ENCODE measurements at places on chromosomes 13 and 19.
A peak's percentile ranks its signal among the peaks of the same experiment; 100 is the strongest.

DNA sequence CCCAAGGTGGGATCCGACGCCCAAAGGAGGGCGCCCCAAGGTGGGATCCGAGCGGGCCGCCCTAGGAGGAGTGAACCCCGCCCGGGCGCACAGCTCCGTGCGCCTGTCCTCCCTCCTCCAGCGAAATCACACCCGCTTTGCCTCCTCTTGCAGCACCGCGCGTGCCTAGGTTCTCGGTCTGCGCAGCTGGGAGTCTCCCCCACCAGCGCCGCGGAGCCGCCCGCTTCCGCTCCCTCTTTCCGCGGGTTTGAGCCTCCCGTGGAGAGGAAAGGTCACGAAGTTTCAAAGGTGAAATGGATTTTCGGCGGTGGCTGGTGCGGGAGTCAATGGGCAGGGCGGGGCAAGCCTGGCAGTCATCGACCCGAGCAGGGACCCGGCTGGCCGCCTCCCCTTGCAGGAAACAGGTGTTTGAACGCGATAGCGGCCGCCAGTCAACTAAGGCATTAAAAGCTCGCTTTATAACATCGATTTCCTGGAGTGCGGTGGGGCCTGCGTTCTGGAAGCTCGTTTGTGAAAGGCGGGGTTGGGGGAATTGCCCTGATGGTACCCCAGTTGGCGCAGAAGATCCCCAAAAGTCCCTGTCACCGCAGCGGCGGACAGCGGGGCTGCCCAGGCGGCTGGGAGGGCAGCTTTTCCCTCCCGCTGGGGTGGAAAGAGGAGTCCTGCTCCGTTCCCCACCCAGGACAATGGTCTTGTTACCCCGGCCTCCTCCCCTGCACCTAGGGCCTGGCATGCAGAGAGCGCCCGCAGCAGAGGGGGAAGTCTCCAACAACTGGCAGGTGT is 9.0 kb upstream of the SOX1 start:
- no peak for DNase-seq

GRCh38 chr13:44158881-44159632 is 214.6 kb upstream of the SERP2 start:
- DNase-seq, result no peak

DNA sequence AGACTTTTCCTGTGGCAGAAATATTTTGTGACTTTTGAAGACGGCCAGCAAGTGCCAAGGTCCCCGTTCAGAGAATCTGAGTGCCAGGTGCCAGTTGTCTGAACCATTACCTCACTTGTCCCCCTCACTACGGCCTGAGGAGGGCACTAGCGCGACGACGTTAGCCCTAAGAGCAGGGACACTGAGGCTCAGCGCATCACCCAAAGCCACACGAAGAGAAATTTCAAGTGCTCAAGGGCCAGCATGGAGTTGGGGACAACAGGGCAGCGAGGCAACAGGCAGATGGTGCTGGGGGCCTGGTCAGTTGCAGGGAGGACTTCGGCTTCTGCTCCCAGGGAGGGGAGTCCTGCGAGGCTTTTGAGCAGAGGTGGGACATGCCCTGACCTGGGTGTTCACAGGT is 9.5 kb upstream of the TYK2 start:
- no peak for DNase-seq

DNA sequence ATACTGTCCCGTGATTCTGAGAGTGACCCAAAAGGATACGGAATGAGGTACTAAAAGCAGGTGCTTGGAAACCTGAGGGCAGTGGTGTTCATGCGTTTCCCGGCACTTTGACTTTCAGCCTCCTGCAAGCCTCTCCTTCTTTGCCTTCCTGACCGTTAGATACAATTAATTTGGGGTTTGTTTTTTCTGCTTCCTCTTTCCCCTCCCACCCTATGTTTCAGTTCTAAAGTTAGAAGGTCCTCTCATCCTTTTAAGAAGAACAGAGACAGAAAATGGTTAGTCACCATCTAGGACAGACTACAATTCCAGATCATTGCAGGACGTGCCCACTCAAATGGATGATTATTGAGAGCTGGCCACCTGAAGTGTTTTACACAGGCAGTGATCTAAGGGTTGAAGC is 1.8 kb upstream of the LILRB4 start:
- no peak for DNase-seq

- DNase-seq, result peak; percentile 58
Measured at GRCh38 chr13:40187841-40188591, 478.4 kb downstream of the FOXO1 start.

GRCh38 chr19:35042056-35042730 is 672 bp downstream of the HPN start:
- no peak for DNase-seq

DNA sequence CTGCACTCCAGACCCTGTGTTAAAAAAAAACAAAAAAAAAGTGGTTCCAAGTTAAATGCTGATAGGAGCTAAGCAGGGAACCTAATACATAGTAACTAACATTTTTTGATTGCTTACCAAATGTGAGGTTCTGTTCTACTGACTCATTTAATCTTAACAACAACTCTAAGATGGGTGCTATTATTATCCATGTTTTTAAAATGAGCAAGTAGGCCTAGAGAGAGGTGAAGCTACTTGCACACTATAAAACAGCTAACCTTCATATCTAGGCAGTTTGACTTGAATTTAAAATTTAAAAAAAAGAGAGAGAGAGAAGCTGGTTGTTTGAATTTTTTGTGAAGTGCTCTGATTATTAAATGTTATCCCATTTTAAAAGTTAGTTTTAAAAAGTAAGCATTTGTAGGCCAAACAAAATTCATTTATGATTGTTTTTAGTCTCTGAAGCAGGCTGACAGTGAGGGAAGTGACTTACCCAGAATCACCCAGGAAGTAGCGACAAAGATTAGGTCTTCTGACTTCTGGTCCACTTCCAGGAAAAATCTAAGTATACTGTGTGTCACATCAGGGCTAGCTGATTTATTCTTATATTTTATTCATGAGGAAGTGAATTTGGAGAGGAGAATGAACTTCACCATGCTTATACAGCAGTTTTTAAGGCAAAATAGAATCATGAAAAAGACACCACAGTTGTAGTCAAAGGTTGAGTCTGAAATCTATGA is 2.4 kb downstream of the SIGLECL1 start:
- no peak for DNase-seq

GRCh38 chr13:93925990-93926389 is 553.5 kb downstream of the DCT start:
- DNase-seq, result no peak

- no peak for DNase-seq
Measured at GRCh38 chr13:79490824-79491223, 9.9 kb downstream of the NDFIP2 start.

GRCh38 chr13:40895227-40896184 is 106.1 kb downstream of the SLC25A15 start:
- DNase-seq, result no peak

DNA sequence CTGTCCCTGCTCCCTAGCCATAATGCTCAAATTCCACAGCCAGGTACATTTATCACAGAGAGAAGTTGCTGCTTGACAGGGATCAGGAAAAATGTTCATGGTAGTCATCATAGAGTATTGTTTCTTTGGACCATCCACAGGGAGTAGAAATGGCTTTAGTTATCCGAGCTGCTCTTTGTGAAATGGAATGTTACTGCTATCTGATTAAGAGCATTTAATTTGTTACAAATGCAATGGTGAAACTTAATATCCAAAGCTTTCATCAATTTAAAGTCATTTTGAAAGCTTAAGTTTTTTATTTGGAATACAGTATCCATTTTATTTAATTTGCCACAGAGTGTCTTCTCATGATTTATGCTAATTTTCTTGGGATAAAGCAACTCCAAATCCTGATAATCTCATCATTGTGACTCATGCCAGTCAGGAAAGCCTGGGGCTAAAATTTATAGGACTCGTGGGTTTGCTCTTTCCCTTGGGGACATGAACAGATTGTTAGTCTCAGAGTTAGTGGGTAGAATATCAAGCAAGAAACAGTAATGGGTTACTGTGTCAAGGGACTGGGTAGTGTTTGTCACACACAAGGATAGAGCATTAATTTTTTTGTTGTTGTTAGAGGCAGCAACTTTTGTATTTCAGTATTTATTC is 59.8 kb downstream of the SCEL start:
- DNase-seq, result no peak

GRCh38 chr19:45952686-45953505 is 20.8 kb downstream of the NOVA2 start:
- DNase-seq, result peak; percentile 4

DNA sequence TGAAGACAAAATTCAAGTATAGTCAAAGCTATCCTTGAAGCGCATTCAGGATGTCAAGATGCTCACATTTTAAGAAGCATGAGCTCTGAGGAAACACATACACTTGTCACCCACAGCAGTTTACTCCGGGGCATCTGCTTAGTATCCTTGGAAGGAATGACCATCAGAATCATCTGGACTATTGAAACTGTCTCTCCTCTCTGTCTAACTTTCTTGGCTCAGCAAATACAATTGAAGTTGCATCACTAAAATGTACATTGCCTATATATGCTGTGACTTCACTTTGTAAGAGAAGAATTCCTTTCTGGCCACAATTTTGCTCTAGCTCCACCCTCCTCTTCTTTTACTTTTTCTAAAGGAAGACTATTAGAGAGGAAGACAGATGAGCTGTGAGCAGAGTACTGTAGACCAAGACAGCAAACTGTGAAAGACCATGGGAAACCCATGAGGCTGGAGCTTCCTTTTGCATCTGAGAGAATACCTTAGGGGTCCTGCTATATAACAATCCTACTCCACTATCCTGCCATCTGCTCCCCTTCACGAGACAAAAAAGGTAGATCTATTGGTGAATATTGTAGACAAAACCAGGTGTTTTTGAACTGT is 906.3 kb downstream of the PCDH9 start:
- DNase-seq, result no peak

DNA sequence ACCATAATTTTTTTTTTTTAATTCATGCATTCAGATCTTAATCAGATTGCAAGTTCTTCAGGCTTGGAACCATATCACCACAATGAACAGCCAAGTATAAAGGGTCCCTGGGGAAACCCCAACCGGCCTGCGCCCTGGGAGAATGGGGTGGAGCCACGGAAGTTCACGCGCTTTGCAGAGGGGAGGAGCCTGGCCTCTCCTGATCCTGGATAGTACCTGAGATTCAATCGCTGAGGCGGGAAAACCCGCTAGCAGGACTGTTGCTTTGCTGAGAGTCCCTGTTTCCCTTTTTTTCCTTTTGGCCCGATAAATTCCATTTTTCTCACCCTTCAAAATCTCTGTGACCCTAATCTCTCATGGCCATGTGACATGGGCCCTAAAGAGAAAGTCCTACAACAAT is 385.1 kb downstream of the IRS2 start:
- no peak for DNase-seq

DNA sequence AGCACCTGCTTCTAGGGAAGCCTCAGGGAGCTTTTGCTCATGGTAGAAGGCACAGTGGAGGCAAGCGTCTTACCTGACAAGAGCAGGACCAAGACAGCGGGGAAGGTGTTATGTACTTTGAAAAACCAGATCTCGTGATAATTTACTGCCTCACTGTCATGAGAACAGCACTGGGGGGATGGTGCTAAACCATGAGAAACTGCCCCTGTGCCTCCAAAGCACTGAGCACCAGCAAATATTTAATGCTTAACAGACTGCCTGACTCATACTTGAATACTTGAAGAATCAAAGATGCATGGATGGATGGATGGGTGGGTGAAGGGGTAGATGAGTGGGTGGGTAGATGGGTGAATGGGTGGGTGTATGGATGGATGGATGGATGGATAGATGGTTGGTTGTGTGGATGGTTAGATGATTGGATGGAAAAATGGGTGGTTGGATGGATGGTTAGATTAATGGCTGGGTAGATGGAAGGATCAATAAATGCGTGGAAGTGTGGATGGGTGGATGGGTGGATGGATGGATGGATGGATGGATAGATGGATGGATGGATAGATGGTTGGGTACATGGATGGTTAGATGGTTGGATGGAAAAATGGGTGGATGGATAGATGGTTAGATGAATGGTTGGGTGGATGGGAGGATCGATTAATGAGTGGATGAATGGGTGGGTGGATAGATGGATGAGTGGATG is 101.1 kb upstream of the IPO5 start:
- DNase-seq, result no peak

- DNase-seq, result no peak
Measured at GRCh38 chr13:43676320-43676719, 110.5 kb downstream of the ENOX1 start.

- no peak for DNase-seq
Measured at GRCh38 chr13:20377720-20378119, 145.6 kb upstream of the GJB6 start.

DNA sequence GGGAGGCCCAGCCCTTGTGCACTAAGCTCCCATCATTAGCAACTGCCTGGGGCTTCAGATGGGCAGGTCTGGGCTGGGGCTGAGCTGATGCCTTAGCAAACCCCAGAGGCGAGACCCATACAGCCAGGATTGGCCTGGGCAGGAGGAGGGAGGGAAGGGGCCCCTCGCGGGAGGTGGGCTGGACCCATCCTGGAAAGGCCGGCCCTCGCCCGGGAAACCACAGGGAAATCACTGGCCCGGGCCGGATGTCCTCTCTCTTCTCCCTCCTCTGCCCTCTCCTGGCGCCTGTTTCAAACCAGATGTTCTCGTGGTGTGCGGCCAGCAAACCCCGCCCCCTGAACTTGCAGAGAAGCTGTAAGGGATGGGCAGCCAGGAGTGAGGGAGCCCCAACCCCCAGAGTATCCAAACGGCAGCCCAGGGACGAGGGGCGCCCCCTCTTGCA is 43.1 kb downstream of the TMEM255B start:
- no peak for DNase-seq

Data from CD4-positive, alpha-beta T cell treated with Interleukin-1 beta for 1 hour (primary cell).